ENCODE measurements at places on chromosomes 2 and 18.

DNA sequence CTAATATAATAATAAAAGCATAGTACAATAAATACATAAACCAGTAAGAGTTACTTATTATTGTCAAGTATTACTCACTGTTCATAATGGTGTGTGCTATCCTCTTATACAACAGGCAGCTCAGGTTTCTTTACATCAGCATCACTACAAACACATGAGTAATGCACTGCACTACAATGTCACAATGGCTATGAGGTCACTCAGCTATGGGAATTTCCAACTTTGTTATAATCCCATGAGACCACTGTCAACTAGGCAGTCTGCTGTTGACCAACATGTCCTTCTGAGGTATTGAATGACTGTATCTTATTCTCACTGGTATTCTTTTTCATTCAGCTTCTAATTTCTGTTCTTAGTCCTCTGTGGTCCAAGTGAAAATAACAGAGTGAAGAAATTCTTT lies 250.4 kb upstream of the DSEL start:
- H3K4me3 ChIP-seq, result no peak overlapping the region
- no peak overlapping the region for H3K27ac ChIP-seq
- no peak for DNase-seq
- H3K27me3 ChIP-seq, result no peaks in the 10 kb centered on the region
- no peaks in the 10 kb centered on the region for H3K36me3 ChIP-seq

DNA sequence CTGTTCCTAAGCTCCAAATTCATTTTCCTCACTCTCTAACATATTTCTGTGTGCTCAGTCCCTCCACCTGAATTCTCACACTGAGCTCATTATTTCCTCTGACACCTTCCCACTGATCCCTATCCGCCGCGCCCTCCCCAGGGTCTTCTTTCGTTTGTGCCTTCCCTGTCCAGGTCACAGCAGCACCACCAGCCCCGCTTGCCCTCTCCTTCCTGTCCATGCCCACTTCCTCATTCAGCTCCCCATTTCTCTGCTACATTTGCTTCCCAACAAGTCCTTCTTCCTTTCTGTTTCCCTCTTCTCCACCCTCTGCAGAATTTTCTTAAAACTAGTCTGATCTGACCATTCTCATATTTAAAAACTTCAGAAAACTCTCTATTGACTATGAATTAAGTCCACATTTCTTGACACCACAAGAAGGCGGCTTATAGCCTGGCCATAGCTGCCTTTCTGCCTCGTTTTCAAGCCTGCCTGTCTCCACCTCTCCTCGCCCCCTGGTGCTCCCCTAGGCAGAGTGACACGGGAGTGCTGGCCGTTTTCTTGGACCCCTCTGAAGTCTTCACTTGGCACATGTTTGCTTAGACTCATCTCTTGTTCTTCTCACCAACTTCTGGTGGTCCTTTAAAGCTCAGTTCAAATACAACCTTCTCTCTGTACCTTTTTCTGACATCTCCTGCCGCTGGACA lies 138.7 kb upstream of the BOD1L2 start:
- no peak for DNase-seq
- no peaks in the 10 kb centered on the region for H3K36me3 ChIP-seq
- no peak overlapping the region for H3K4me3 ChIP-seq
- H3K27ac ChIP-seq, result no peak overlapping the region
- H3K27me3 ChIP-seq, result no peaks in the 10 kb centered on the region

- H3K4me1 ChIP-seq, result no peaks in the 10 kb centered on the region
- no peaks in the 10 kb centered on the region for H3K27me3 ChIP-seq
- H3K36me3 ChIP-seq, result no peaks in the 10 kb centered on the region
- no peak for DNase-seq
These were observed 194.5 kb downstream of the UBE2E3 start for GRCh38 chr2:181174611-181175580.

DNA sequence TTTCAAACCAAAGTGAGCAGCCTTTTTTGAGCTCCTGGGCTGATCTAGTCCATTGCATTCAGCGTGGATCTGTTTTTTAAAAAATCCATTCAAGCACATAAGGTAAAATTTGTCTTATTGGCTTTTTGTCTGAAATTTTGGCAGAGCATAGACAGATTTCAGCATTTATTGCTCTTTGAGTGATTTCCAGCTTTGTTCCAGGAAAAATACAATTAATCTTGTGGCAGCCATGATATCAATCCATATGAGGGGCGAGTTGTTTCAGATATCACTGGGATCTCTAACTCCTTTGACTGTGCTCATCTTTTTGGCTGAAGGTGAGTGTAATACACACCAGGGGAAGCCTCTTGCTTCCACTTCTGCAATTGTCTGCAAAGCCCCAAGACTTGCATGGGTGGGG lies 523.9 kb downstream of the SLC4A3 start:
- H3K27ac ChIP-seq, result no peak overlapping the region
- no peaks in the 10 kb centered on the region for H3K36me3 ChIP-seq
- no peak overlapping the region for H3K4me3 ChIP-seq

GRCh38 chr2:177303939-177304338 lies 39.4 kb upstream of the NFE2L2 start:
- no peaks in the 10 kb centered on the region for H3K36me3 ChIP-seq
- H3K27me3 ChIP-seq, result no peaks in the 10 kb centered on the region
- no peak overlapping the region for H3K27ac ChIP-seq

GRCh38 chr18:24710474-24710873 lies 250.0 kb downstream of the HRH4 start:
- H3K27me3 ChIP-seq, result no peaks in the 10 kb centered on the region
- H3K36me3 ChIP-seq, result no peaks in the 10 kb centered on the region
- no peak for DNase-seq
- H3K4me1 ChIP-seq, result no peaks in the 10 kb centered on the region
- H3K27ac ChIP-seq, result no peak overlapping the region

DNA sequence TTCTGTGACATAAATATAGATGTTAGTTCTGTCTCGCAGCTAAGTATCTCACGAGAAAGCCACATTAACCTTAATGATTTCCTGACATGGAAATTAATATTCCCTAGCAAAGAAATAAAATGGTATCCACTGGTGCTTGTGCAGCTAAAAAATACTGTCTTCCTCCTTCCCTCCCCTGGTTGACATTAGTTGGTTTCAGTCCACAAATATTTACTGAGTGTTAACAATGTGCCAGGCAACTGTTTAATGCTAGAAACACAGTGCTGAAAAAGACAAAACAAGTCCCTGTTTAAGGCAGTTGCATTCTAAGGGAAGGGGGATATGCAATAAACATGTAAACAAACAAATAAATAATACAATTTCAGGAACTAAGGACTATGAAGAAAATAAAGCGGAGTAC lies 44.2 kb upstream of the VPS54 start:
- no peak overlapping the region for H3K4me3 ChIP-seq
- no peaks in the 10 kb centered on the region for H3K36me3 ChIP-seq
- peaks cover 3% of the 10 kb centered on the region for H3K4me1 ChIP-seq
- no peak overlapping the region for H3K27ac ChIP-seq
- no peaks in the 10 kb centered on the region for H3K27me3 ChIP-seq

Data from H1 (cell line).